Stimulated activated CD4-positive, alpha-beta T cell treated with anti-CD3 and anti-CD28 coated beads, Interleukin-2, amount 100 ng/mL, for 4 hours (primary cell): ENCODE measurements at places on chromosomes 11 and 22.
A peak's percentile ranks its signal among the peaks of the same experiment; 100 is the strongest.

DNA sequence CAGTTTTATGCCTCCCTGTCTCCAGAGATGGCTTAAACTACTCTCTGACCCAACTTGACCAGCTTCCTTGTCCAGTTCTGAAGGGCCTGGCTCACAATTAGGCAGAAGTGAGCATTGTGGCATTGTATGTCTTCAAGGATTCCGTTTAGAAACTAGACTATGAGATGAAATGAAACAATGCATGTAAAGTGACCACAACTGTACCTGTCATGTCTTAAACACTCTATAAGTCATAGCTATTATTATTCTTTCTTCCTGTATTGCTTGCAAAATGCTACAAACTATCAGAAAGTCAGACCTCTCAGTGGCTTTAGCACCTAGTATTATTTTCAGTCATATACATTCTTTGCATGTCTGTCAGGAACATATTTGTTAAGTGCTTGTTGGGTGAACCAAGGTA, 127.9 kb upstream of the MTMR2 start:
- DNase-seq = no peak

DNA sequence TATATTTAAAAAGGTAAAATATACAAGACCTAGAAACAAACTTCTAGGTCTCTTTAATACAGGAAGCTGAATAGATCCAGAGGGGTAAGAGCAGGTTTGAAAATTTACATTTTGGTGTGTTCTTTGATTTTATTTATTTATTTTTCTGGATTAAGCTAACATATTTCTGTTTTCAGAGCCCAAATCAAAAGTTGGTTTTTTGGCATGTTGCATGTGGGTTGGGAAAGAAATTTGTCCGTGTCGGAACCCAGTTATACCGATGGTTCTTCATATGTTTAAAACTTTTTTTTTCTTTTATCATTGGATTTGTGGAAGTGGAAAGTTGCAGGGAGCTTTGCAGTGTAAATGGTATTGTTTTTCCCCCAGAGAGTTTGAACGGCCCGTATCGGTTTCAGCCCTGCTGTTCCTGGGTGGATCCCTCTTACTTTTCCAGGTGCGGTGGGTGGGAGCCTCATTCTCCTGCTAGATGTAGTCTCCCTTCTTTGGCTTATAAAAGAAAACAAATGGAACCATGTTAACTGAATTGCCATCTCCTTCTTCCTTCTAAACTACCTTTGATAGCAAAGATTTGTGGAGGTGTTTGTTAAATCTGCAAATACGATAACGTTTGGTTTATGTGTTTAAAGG, 746 bp downstream of the CTNND1 start:
- DNase-seq = no peak

- no peak for DNase-seq
Measured at GRCh38 chr11:13091373-13091772, 82.3 kb downstream of the RASSF10 start.

- DNase-seq = peak; percentile 10
Measured at GRCh38 chr11:125591649-125592304, 875 bp upstream of the STT3A start.

DNA sequence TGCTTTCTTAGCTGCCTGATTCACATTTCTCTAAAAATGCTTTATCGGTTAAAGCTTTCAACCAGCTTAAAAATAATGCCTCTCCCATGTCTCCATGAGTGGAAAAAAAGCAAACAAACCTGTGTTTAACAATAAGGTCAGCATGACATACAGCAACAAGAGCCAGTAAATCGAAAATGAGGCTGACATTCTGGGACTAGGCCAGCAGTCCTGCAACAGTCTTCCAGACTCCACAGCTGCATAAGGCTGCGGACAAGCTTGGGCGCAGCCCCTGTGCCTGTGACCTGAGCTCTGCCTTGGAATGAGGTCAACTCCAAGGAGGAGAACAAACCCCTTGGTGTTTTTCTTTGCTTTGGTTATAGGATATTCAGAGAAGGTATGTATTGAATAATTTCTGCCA, 95.5 kb downstream of the PGR start:
- no peak for DNase-seq

GRCh38 chr11:17683377-17684161, 35.8 kb upstream of the MYOD1 start:
- DNase-seq = no peak

GRCh38 chr11:117513666-117514065, 186.0 kb downstream of the CEP164 start:
- DNase-seq = no peak

- no peak for DNase-seq
Measured at GRCh38 chr11:44765026-44765595, 38.3 kb downstream of the TSPAN18 start.

- DNase-seq = no peak
Measured at GRCh38 chr22:17891481-17892167, 117.4 kb upstream of the BID start.

DNA sequence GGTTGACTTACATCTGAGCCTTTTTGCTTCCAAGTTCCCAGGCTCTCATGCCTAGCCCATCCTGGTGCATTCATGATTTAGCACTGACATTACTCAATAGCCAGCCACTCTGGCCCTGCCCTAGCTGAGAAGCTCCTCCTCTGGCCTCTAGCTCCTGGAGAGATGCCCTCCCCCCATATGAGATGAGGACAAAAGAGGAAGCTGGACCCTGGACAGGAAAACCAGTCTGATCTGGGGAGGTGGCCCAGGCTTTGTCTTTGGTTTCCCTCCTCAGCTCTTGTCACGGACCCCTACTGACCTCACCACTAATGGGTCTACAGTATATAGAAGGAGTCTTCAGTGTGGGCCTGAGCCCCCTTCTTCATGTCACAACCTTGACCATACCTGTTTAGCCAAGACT, 3.0 kb downstream of the RHOG start:
- no peak for DNase-seq

DNA sequence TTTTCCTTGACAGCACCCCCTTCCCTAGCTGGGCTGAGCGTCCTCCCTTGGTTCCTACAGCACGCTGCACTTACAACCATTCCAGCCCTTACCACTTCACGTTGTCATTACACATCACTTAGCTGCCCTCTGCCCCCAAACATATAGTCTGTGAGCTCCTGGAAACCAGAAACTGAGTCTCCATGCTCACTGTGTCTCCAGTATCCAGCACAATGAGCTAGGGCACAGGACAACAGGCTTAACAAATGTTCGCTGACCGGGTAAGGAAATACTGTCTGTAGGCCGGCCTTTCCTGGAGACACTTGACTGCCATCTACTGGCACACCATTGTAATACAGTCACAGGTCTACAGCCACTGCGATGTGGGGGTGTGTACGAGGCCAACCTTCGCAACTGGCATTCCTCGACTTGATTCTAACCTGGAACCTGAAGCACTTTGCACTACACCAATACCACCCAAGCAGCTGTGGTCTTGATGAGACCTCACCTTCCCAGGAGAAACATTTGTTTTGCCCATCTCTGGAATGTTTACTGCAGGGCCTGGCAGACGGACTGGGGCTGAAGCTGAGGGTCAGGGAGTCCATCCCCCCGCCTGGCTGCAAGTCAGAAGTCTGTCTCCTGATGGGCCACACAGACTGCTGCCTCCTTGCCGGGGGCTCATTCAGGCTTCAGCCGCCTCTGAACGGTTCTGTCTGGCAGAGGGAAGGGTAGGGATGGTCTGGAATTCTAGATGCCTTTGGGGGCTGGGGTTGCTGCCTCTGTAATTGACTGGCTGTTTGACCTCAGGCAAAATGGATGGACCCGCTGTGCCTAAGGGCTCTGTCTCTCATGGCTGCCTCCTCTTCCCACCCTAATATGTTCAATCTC, 72.0 kb downstream of the SYN3 start:
- peak; percentile 10 for DNase-seq

- DNase-seq = no peak
Measured at GRCh38 chr11:68266121-68266891, 5.5 kb downstream of the C11orf24 start.
